ENCODE measurements at places on chromosomes 4 and X. TPM values are rescaled to one million over a fixed set of nuclear protein-coding genes. Genes with fewer than 3 reads are reported as not detected.

FGF13 gene
- total RNA-seq: not detected

DNAAF6 gene
- total RNA-seq: not detected

ZMAT1 gene
- 0.73 TPM for total RNA-seq

AFAP1 gene
- total RNA-seq: 13.0 TPM

AKAP4 gene
- total RNA-seq: not detected

All from melanocyte of skin (primary cell).